HS-27A (cell line): ENCODE measurements at places on chromosomes 3 and 15.

DNA sequence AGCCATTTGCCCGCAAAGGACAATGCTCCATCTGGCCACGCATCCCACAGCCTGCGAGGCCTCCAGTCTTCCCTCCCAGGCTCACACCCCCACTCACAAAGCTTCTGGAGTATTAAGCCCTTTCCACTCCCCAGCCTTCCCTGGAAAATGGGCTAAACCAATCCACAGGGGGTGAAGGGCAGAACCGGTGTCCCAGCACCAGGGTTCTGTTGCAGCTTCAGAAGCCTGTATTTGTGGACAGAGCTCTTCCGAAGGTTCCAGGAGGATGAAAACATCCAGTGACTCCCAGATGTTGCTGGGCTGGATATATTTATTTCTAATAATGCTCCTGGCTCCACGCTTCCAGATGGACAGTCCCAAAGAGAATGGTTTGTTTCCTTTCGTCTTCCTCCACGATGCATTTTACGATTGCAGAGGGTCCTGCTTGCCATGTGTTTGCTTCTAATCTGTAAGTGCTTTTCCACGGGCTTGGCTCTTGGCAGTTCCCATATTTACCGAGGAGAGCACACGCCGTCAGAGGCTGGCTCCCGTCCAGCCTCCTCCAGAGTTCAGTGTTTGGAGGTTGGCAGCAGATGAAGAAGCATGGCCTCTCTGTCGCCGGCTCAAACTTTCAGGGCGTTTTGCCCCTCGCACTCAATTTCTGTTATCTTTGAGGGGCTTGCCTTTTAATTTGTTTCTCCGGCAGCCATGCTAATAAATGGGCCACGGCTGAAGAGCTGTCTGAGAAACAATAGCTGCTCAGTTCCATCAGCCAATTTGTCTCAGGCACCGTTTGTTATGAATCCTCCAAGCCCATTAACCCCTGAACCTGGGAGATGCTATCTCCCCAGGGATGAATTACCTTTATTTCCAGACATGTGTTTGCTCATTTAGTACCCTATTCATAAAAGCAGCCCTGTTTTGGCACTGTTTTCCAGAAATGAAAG, 367.9 kb upstream of the PROK2 start:
- no peak for DNase-seq

DNA sequence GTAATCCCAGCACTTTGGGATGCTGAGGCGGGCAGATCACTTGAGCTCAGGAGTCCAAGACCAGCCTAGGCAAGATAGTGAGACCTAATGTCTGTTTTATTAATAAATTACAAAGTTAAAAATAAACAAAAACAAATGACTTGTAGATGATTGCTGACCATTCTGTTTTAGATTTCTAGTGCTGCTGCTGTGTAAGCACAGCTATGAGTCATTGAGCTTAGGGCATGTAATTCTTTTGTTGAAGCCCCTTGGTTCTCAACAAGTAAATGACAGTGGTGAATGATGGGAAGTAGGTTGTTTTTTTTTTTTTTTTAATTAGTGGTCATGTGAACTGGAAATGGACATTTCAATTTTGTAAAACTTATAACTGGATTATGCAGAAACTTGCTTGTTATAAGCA, 63.3 kb downstream of the LEO1 start:
- no peak for DNase-seq

GRCh38 chr3:117298273-117298672, 588.7 kb downstream of the TUSC7 start:
- DNase-seq = no peak

DNA sequence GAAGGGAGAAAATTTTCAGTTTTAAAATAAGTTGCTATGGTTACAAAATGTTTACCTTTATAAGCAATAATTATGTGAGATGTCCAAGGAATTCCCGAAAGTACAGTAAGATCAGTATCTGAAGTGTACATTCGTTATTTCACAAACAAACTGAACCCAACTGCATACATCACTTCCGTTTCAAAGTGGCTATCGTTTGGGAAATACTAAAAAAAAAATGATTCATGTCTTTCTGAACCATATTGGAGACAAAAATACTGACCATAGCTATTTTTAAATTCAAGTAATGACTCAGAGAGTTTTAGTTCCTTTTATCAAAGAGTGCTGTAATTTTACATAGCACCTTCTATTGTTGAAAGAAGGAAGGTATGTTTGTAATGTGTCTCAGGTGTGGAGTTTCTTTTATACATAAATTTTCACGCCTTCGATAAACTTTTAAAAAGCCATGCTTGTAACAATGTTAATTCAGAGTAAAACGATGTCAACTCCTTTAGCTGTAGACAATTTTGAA, 8.0 kb upstream of the ANKRD28 start:
- DNase-seq = no peak

- no peak for DNase-seq
Measured at GRCh38 chr3:68378631-68379030, 553.7 kb downstream of the TAFA4 start.

GRCh38 chr3:65020281-65021160, 332.7 kb upstream of the ADAMTS9 start:
- no peak for DNase-seq

GRCh38 chr3:33895658-33896057, 97.2 kb downstream of the PDCD6IP start:
- no peak for DNase-seq

- DNase-seq = peak; percentile 27
Measured at GRCh38 chr3:160129459-160130061, 95.7 kb upstream of the C3orf80 start.

DNA sequence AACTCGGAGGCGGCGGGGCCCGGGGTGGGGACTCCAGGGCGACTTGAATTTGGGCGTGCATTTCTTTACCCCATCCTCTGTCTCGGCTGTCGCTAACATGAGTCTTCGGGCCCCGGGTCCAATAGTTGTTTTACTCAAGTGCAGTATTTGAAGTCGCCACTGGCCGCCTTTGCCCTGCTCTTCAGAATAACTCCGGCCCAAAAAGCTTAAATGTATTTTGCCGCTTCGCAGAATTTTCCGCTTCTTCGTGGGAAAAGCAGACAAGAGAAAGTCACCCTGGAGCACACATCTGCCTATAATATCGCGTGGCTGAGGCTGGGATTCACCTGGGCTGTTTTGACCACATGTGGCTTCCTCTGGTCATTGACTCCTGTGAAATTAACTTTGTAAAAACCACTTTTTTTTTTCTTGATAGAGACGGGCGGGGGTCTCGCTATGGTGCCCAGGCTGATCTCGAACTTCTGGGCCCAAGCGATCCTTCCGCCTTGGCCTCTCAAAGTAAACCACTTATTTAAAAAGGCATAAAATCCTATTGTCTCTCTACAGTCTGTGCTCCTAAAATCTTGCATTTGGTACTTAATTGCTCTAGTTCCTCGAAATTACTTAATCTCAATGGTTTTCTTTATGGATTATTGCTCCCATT, 676 bp downstream of the CNOT10 start:
- DNase-seq = no peak

DNA sequence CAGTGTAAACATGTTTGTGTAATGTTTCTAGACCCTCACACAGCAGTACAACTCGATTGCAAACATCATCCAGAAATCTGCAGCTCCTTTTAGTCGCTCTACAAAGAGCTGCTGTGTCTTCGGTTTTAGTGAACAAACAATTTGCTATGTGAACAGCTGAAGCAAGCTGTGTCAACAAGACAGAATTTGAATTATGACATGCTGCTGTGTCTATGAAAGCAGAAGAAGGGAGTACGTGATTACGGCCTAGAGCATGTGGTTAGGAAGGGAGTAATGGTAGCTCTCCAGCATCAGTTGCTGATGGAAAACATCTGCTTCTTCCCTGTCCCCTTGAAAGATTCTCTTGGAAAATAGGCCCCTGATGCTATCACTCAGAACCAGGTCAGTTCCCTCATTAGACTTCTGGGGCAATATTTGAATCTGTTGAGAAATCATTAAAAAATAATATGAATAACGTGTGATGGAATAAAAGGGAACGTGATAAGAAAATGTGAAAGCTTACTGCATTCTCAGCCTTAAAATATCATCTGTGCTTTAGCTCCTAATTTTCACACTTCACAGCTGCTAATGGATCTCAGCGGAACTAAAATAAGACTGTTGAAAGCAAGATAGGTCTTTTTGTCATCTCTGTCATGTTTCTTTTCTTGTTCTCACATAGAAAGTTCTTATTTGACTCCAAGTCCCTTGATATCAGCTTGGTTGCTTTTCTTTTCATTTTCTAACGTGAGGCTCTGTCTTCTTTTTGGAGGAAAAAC, 891.5 kb downstream of the ROBO2 start:
- DNase-seq = no peak

- no peak for DNase-seq
Measured at GRCh38 chr3:190224863-190225692, 97.2 kb downstream of the CLDN1 start.

- DNase-seq = no peak
Measured at GRCh38 chr3:11400213-11400612, 128.0 kb downstream of the ATG7 start.

DNA sequence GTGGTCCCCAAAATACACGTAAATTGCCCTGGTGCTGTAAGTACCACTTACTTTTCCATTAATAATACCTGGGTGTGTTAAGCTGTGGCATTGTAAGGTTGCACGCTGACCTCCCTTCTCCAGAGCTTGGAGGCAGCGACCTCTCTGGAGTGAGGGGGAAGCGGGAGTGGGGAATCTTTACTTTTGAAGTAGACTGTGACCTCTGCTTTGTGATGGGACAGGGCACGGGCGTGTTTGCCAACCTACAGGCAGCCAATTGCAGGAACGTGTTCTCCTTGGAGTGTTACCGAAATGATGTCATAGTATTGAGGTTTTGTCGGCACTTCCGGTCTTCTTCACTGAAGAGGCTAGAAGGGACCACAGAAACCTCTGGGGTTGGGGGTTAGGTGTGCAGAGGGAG, 227.3 kb upstream of the C2CD4B start:
- DNase-seq = no peak

DNA sequence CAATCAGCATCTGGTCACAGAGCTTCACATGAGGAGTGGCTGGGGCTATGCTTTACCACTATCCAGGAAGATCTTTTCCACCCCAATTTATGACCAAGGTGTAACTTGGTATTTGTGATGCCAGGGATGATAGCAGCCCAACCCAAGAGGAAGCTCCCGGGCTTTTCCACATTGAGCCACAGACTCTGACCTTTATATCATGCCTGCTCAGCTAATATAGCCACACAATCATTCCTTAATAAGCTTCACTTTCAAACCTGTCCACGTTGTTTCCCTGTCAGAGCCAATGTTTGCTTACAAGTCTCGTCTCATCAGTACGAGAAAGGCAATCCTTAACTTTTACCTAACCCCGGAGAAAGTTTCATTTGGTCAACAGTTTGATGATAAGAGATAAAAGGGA, 330.9 kb downstream of the SHQ1 start:
- no peak for DNase-seq

DNA sequence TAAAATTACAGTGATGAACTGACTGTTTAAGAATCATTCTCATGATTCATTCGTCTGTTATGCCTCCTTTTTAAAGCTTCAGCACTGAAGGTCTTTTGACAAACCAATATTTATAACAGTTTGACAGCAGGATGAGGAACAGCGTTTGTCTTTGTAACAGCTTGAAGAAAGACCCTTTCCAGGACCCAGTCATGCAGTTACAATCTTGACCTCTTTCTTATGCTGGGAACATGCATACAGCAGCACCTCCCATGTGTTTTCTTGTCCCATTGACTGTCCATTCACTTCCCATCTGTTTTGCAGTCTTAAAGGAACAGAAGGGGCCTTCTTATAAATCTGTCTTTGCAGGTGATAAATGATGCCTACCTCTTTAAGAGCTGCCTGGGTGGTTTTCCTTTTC, 87.2 kb downstream of the OPA1 start:
- no peak for DNase-seq

GRCh38 chr15:61318802-61319525, 89.9 kb upstream of the RORA start:
- DNase-seq = no peak

DNA sequence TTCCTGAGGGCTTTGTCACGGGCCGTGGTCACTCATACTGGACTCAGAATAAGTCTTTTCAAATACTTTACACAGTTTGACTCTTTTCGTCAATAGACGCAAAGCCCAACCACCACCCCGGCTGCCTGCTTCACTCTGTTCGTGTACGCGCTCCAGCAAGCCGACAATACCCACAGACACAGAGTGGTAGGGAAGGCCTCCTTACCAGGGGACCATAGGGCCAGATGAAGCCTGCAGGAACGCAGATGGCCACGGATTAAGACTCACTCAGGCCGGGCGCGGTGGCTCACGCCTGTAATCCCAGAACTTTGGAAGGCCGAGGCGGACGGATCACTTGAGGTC, 29.7 kb downstream of the EFCAB12 start:
- no peak for DNase-seq

GRCh38 chr15:35279811-35280210, 194.7 kb upstream of the NANOGP8 start:
- DNase-seq = no peak

DNA sequence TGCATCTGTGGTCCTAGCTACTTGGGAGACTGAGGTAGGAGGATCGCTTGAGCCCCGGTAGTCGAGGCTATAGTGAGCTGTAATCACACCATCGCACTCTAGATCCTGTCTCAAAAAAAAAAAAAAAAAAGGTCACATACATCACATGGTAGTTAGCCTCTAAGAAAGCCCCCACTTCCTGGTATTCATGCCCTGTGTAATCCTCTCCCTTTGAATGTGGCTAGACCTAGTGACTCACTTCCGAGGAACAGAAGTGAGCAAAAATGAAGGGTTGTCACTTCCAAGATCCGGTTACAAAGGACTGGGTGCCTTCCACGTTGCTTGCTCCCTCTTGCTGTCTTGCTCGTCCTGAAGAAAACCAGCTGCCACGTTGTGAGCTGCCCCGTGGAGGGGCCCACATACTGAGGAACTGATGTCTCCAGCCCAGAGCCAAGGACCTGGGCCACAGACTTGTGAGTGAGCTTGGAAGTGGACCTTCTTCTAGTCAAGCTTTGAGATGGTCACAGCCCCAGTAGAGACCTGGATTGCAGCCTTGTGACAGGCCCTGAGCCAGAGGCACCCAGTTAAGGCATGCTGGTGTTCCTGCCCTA, 12.6 kb upstream of the LCTL start:
- DNase-seq = no peak

DNA sequence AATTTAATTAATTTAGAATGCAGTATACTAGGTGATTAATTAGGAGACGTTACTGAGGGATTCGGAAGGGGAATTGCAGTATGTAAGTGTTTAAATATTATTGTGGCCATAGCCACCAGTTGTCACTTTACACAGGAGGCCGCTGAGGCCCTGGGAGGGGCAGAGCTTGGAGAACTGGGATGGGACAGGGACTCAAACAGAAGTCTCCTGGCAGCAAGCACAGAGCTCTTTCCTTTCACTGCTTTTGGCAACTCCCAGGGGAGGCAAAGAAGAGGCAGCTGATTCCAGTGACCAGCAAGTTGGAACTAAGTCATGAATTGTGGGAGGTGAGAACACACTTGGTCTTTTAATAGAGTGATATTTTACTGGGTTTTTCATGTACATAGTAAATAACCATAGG, 248.6 kb downstream of the RPLP1 start:
- no peak for DNase-seq

- no peak for DNase-seq
Measured at GRCh38 chr3:195808741-195809290, 2.9 kb downstream of the MUC4 start.

DNA sequence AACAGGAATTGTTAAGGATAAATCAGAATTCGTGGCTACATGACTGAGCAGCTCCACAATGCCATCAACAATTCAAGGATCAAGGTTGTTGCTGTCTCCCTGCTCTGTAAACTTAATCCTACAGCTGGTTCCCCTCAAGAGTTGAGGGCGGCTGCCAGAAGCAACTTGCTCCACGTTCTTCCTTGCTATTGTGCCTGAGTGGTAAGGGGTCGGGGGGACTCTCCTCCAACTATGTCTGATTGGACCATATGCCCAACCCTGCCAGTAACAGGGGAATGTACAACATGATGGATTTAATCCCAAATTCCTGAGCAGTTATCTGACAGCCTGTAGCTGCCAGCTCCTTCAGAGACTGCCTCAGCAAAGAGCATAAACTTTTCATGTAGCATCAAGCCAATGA, 37.9 kb upstream of the MECOM start:
- no peak for DNase-seq
